ENCODE measurements at places on chromosomes 1 and 21. TPM values are rescaled to one million over a fixed set of nuclear protein-coding genes. Genes with fewer than 3 reads are reported as not detected.
A peak's percentile ranks its signal among the peaks of the same experiment; 100 is the strongest.

DNA sequence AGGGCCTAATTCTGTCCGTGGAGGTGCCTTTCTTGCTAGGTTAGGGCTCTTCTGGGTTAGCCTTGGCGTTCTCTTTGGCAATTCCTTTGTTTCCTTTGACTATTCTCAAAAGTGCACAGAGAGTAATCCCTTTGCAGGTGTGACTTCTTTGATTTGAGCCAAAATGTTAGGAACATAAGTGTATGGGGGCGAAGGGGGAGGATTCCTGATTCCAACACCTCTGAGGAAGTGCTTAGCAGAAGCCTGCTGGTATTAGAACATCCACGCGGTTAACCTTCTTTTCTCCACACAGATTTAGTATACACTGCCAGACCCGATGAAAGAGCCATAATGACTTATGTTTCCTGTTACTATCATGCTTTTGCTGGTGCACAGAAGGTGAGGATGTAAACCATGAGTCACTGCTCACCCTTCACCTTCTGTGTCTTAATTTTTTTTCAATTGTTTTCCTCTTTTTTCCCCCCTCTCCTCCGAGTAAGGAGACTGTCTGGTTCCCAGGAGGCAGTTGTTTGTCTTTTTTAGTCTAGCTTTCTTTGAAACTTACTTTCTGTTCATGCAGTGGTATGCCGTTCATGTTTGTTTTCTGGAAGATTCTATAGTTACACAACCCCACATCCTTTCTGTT, 48.0 kb downstream of the ACTN2 start:
- no peak overlapping the region for H3K27ac ChIP-seq
- no peaks in the 10 kb centered on the region for H3K36me3 ChIP-seq
- DNase-seq: no peak
- no peak overlapping the region for H3K4me3 ChIP-seq
- peaks cover 5% of the 10 kb centered on the region for H3K27me3 ChIP-seq

DNA sequence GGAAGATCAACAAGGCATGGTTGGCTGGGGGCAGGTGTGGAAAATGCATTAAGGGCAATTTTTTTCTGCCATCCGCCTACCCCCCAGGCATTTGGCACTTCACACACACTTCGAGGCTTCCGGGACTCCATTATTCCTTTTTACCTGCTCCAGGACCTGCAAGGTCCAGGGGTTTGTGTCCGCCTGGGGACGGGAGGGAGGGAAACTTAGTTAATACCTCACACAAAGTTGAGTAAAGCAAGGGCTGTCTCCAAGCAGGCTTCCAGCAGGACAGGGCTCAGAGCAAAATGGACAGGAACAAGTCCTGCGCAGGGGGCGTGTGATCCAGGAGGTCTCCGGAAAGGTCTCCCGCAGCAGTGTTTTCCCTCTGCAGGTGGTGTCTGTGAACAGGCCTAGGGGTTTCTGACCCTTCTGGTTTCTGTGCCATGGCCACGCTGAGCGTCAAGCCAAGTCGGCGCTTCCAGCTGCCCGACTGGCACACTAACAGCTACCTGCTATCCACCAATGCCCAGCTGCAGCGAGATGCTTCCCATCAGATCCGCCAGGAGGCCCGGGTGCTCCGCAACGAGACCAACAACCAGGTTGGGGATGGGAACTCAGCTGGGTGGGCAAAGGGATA, 712 bp downstream of the TEKT2 start:
- peaks cover 12% of the 10 kb centered on the region for H3K4me1 ChIP-seq
- H3K27ac ChIP-seq: peak overlapping the region; percentile 38
- peak; percentile 72 for DNase-seq
- H3K4me3 ChIP-seq: peak overlapping the region; percentile 73
- H3K36me3 ChIP-seq: no peaks in the 10 kb centered on the region
- peaks cover 3% of the 10 kb centered on the region for H3K27me3 ChIP-seq

GRCh38 chr1:225737161-225737560, 40.5 kb upstream of the SRP9 start:
- no peaks in the 10 kb centered on the region for H3K36me3 ChIP-seq
- peaks cover 49% of the 10 kb centered on the region for H3K4me1 ChIP-seq
- H3K4me3 ChIP-seq: peak overlapping the region; percentile 49
- no peak for DNase-seq

GRCh38 chr1:90721210-90722194, 4.4 kb upstream of the BARHL2 start:
- H3K36me3 ChIP-seq: peaks cover 4% of the 10 kb centered on the region
- DNase-seq: no peak

DNA sequence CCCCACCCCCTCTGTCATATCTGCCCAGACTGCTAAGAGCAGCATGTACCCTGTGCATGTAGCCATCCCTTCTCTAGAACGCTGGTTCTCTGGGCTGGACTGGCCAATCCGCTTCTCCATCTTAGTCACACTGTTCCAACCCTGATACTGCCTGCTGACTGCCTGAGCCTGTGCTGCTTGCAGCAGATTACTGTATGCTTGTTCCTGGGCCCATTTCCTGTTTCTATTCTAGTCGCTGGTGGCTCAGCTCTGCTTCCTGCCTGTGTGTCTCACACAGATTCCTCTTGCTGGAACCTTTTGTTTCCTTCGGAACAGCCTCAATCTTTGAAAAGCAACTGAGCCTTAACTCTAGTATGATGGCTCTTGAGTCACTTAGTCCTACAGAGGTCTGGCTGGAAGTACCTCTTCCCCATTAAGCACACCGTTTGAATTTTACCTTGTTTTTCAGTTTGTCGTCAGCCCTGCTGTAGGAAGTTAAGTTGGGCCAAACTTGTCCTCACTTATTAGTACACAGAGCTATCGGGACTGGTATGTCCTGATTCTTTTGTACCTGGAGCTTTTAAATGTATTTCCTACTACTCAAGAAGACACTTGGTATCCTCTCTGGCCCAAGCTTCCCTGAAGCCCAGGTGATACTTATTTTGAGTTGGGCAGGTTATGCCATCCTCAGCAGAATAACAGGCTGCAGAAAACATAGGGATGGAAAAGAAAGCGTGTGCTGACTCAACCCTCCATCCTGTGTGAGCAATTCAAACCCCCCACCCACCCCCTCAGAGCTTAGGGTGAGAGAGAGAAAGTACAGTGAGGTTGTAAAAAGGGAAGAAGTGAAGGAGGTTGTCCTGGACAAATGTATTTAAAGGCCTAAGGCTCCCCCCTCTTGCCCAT, 43.4 kb upstream of the PIGV start:
- H3K27me3 ChIP-seq: no peaks in the 10 kb centered on the region
- H3K27ac ChIP-seq: peak overlapping the region; percentile 79
- peaks cover 44% of the 10 kb centered on the region for H3K36me3 ChIP-seq

DNA sequence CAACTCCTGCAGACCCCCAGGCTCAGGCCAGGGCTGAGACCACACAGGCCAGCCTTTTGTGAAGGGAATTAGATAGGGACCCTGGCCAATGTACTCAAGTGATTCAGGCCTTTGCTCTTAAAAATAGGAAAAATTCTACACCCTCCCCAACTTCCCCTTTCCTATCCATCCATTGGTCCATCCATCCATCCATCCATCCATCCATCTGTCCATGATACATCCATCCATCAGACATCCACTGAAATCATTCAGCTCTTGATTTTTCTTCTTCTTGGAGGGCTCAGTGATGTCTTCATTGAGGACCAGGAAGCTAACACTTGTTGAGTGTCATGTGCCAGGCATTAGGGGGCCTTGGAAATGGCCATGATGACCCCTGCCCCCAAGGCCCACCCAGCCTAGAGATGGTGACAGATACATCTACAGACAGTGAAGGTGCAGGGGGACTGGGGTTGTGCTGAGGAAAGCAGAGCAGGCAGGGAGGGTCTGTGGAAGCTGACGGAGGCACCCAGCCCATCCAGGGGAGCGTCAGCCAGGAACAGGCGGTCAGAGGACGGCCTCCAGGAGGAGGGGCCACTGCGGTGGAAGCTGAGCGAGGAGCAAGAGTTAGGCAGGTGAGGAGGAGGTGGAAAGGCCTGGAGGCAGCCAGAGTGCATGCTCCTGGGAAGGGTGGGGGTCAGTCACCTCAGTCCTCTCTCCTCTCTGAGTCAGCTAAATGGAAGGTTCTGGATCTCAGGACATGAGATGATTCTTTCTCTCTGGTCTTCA, 81.9 kb downstream of the EPHB2 start:
- DNase-seq: no peak
- no peaks in the 10 kb centered on the region for H3K36me3 ChIP-seq
- H3K4me1 ChIP-seq: peaks cover 25% of the 10 kb centered on the region
- no peak overlapping the region for H3K4me3 ChIP-seq
- no peaks in the 10 kb centered on the region for H3K27me3 ChIP-seq
- H3K27ac ChIP-seq: no peak overlapping the region

- DNase-seq: no peak
- no peaks in the 10 kb centered on the region for H3K27me3 ChIP-seq
- H3K4me1 ChIP-seq: no peaks in the 10 kb centered on the region
- H3K4me3 ChIP-seq: no peak overlapping the region
- no peak overlapping the region for H3K27ac ChIP-seq
These were observed 103.7 kb upstream of the PRMT6 start for GRCh38 chr1:106952776-106953175.

GRCh38 chr1:55443175-55443915, 228.2 kb upstream of the USP24 start:
- no peaks in the 10 kb centered on the region for H3K27me3 ChIP-seq
- no peak overlapping the region for H3K4me3 ChIP-seq
- H3K4me1 ChIP-seq: peaks cover 46% of the 10 kb centered on the region
- no peaks in the 10 kb centered on the region for H3K36me3 ChIP-seq
- no peak for DNase-seq

DNA sequence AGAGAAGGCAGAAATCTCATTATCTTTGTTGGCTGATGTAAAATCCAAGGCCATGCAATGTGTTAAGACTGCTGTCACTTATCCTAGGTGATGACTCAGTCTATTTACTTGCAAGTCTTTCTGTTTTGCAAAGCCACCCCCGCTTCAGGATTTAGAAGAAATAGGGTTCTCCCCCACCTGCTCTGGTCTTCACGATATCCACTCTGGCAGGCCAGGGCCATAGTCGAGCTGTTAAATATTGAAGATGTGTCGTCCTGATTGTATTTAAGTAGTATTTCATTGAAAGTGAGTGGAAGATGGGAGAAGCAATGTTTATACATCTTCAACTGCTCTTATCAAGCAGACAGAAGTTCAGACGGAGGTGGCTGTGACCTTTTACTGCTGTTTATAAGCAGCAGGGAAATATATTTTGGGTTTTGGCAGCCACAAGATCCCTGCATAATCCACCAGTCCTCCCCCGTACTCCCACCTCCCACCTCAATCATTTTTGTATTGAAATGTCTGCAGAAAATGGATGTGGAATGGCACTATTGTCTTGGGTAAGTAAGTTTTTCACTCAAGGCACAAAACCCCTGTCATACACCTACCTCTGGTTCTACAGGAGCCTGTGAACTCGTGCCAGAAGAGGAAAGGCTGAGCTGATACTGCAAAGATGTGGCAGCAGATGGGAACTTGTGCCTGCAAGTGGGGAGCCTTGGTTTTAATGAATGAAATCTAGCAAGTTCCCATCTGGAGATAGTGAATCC, 117.4 kb downstream of the MRPS6 start:
- DNase-seq: peak; percentile 57
- peaks cover 7% of the 10 kb centered on the region for H3K4me1 ChIP-seq
- peaks cover 9% of the 10 kb centered on the region for H3K36me3 ChIP-seq
- H3K27me3 ChIP-seq: no peaks in the 10 kb centered on the region

The RGSL1 gene
- total RNA-seq: not detected

The MAD2L2 gene
- 50.1 TPM for total RNA-seq

DNA sequence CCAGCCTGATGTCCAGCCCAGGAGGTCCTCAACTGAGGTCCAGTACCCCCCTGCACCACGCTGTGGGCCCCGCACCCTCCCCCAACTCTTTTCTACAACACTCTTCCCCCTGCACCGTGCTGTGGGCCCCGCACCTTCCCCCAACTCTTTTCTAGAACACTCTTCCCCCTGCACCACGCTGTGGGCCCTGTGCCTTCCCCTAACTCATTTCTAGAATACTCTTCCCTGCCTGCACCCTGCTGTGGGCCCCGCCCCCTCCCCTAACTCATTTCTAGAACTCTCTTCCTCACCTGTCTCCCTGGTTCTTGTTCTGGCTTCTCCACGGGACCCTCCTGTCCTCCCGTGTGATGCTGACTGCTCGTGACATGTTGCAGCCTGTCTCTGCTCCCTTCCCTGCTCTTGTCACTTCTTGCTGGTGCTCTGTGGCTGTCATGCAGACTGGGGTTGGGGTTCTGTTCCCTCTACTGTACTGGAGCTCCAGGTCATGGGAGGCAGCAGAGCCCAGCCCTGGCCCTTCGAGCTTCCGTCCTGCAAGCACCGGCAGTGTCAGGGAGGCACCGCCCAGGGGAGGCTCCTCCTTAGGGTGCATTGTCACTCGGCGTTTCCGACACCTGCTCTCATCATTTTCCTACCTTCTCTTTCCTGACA, 160.1 kb upstream of the COL6A1 start:
- H3K36me3 ChIP-seq: no peaks in the 10 kb centered on the region
- H3K4me1 ChIP-seq: peaks cover 39% of the 10 kb centered on the region
- H3K27me3 ChIP-seq: peaks cover 7% of the 10 kb centered on the region
- DNase-seq: peak; percentile 63
- no peak overlapping the region for H3K27ac ChIP-seq
- no peak overlapping the region for H3K4me3 ChIP-seq

DNA sequence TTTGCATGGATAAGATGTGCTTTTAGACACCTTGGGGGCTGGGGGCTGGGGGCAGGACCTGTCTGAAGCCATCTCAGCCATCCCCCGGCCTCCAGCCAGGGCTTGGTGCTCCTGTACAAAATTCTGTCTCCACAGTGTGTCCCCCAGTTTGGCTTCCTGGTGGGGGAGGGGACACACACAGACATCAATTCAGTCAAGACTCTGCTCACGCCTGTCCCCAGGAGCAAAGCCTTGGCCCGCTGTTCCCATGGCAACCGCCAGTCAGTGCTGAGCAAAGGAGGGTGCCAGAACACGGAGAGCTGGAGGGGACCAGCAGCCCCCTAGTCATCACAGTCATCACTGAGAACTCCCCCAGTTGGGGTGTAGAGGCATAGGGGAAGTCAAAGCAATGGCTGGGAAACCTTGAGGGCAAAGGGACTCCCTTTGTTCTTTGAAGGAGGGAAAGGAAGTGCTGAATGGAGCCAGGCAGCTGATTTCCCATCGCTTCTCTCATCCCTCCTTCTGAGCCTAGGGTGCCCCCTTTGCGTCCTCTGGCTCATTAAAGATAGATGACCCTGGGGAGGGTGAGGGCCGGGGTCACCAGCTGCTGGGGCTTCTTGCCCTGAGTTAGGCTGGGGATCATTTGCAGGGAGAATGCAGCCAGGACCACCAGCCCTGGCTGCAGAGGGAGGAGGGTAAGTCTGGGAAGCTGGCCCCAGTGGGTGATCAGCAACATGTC, 134.9 kb upstream of the IPO9 start:
- H3K27ac ChIP-seq: no peak overlapping the region
- no peak for DNase-seq
- H3K27me3 ChIP-seq: no peaks in the 10 kb centered on the region
- H3K4me3 ChIP-seq: no peak overlapping the region
- H3K4me1 ChIP-seq: peaks cover 40% of the 10 kb centered on the region

The PTGFR gene
- total RNA-seq: 2.5 TPM

The CD5L gene
- total RNA-seq: not detected

- no peak for DNase-seq
- no peak overlapping the region for H3K27ac ChIP-seq
- peaks cover 5% of the 10 kb centered on the region for H3K36me3 ChIP-seq
- peaks cover 34% of the 10 kb centered on the region for H3K27me3 ChIP-seq
- peaks cover 3% of the 10 kb centered on the region for H3K4me1 ChIP-seq
- H3K4me3 ChIP-seq: no peak overlapping the region
These were observed 2.4 kb downstream of the KRTAP10-2 start for GRCh38 chr21:44548922-44549321.

- H3K36me3 ChIP-seq: no peaks in the 10 kb centered on the region
- H3K4me3 ChIP-seq: no peak overlapping the region
- peaks cover 13% of the 10 kb centered on the region for H3K27me3 ChIP-seq
- no peak overlapping the region for H3K27ac ChIP-seq
- DNase-seq: no peak
These were observed 378.9 kb downstream of the DUSP10 start for GRCh38 chr1:221363039-221363438.

The FCRL6 gene
- total RNA-seq: not detected

Measured in osteocyte (in vitro differentiated cells).